ENCODE measurements at places on chromosomes 6 and 20. TPM values are rescaled to one million over a fixed set of nuclear protein-coding genes. Genes with fewer than 3 reads are reported as not detected.

EPPIN gene
- not detected for total RNA-seq

FOXC1 gene
- 0.55 TPM for total RNA-seq

SNPH gene
- 0.09 TPM for total RNA-seq

DNA sequence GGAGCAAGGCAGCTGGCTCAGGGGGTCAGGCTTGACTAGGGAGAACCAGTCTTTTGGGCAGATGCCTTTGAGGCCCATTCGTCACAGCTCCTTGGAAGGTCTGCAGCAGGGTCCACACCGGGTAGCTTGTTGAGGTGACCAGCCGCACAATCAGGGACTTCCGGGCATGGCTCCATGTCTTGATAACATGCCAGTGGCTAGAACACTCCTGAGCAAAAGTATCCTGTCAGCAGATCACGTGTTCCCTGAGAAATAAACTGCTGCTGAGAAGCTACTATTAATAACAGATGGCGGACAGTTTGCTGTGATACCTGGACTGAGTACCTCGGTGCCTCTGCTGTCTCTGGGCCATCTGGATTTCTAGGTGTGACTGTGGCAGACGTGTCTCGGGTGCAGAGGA is 235.9 kb downstream of the PRKN start:
- DNase-seq, result no peak
- H3K27ac ChIP-seq, result no peak overlapping the region
- no peaks in the 10 kb centered on the region for H3K36me3 ChIP-seq
- H3K27me3 ChIP-seq, result no peaks in the 10 kb centered on the region
- peaks cover 21% of the 10 kb centered on the region for H3K4me1 ChIP-seq

DNA sequence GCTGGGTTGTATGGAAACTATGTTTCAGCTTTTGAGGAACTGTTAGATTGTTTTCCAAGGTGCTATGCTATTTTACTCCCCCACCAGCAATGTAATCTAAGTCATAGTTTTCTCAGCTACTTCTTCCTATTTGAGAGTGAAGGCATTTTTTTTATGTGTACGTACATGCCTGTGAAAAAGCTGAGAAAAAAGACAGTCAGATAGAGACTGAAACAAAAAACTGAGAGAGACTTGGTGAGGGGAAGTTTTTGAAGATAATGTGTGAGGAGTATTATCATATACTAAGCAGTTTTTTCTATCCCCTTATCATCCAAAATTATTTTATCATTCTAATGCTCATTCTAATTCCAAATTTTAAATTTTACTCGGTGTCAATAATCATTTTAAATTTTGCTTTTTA is 780.0 kb downstream of the BCKDHB start:
- no peak overlapping the region for H3K27ac ChIP-seq
- H3K4me1 ChIP-seq, result no peaks in the 10 kb centered on the region
- H3K36me3 ChIP-seq, result no peaks in the 10 kb centered on the region

DNA sequence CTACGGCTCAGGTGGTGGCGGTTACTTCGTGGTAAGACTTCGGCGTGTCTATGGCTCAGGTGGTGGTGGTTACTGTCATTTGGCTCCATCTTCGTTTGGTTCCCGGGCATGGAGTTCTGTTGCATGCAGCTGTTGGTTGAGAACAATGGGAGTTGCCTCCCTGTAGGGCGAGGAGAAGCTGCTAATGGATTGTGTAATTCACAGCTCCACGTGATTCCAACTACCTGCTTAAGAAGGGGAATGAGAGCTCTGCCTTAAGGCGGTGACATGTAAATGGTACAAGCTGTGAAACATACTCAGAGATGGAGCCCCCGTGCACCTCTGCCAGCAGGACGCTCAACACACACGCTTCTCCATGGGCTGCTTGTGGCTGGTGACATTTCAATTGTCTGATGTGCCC is 12.4 kb upstream of the DACT2 start:
- H3K4me3 ChIP-seq, result no peak overlapping the region
- no peak for DNase-seq
- no peaks in the 10 kb centered on the region for H3K27me3 ChIP-seq
- peaks cover 64% of the 10 kb centered on the region for H3K4me1 ChIP-seq
- no peak overlapping the region for H3K27ac ChIP-seq

- H3K27me3 ChIP-seq, result no peaks in the 10 kb centered on the region
- H3K4me3 ChIP-seq, result no peak overlapping the region
- H3K27ac ChIP-seq, result no peak overlapping the region
Measured at GRCh38 chr6:98976674-98977385, 29.1 kb upstream of the FBXL4 start.

GRCh38 chr6:105898286-105898685 is 187.8 kb upstream of the PRDM1 start:
- no peak overlapping the region for H3K4me3 ChIP-seq
- no peaks in the 10 kb centered on the region for H3K36me3 ChIP-seq
- H3K4me1 ChIP-seq, result peaks cover 15% of the 10 kb centered on the region

Measured in HepG2 (cell line).